ENCODE measurements at places on chromosomes 5 and 9.
A peak's percentile ranks its signal among the peaks of the same experiment; 100 is the strongest.

DNA sequence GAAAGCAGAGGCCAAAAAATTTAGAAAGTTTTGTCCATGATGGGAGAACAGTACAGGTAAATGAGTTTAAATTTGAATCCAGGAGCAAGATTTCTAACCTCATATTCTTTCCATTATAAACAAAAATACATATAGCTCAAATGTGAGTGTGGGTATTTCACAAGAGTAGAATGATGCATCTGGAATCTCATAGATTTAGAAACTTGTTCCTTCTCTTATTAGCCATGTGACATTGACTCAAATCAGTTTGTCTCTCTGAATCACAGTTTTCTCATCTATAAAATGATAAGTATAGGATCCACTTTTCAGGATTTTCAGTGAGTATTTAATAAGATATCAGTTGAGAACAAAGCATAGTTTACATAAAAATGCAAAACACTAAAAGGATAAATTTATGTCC is 436.3 kb upstream of the PAPPA start:
- no peak for DNase-seq
- H3K27ac ChIP-seq: no peak overlapping the region
- no peaks in the 10 kb centered on the region for H3K36me3 ChIP-seq
- no peaks in the 10 kb centered on the region for H3K4me1 ChIP-seq
- H3K4me3 ChIP-seq: no peak overlapping the region

- no peak for DNase-seq
- no peaks in the 10 kb centered on the region for H3K4me1 ChIP-seq
- H3K27ac ChIP-seq: no peak overlapping the region
- peaks cover 17% of the 10 kb centered on the region for H3K27me3 ChIP-seq
Measured at GRCh38 chr5:74052441-74053221, 426.6 kb downstream of the ARHGEF28 start.

GRCh38 chr5:131209506-131210150 is 38.9 kb downstream of the LYRM7 start:
- H3K36me3 ChIP-seq: peaks cover 10% of the 10 kb centered on the region
- no peaks in the 10 kb centered on the region for H3K27me3 ChIP-seq
- peak overlapping the region; percentile 84 for H3K4me3 ChIP-seq
- peaks cover 48% of the 10 kb centered on the region for H3K4me1 ChIP-seq

DNA sequence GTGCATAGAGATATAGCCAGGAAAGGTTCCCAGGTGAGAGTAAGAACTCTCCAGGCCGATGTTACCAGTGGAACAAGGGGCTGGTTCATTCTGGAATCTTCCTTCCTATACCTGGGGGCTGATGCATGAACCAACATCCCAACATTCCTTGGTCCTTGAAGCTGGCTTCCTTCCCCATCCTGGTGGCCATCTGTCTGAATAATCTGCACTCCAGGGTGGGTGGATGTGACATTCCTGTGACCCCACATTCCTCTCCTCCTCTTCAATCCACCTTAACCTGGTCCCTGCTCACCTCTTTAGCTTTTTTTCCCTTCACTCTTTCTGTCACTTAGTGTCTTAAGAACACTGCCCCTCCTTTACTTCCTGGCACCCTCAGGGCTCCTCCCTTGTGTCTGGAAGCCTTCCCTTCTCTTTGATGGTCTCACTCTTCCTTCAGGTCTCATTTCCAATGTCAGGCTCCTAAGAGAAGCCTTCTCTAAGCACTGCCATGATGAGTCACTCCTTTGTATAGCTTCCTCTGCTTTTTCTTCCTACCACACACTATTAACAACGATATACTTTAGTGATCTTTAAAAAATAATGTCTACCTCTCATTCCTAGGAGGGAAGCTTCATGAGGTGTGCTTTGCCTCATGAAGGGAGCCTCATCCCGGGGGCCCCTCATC is 80.3 kb downstream of the BOD1 start:
- no peaks in the 10 kb centered on the region for H3K36me3 ChIP-seq
- H3K4me3 ChIP-seq: no peak overlapping the region
- no peaks in the 10 kb centered on the region for H3K27me3 ChIP-seq
- DNase-seq: no peak
- H3K4me1 ChIP-seq: peaks cover 2% of the 10 kb centered on the region
- no peak overlapping the region for H3K27ac ChIP-seq

DNA sequence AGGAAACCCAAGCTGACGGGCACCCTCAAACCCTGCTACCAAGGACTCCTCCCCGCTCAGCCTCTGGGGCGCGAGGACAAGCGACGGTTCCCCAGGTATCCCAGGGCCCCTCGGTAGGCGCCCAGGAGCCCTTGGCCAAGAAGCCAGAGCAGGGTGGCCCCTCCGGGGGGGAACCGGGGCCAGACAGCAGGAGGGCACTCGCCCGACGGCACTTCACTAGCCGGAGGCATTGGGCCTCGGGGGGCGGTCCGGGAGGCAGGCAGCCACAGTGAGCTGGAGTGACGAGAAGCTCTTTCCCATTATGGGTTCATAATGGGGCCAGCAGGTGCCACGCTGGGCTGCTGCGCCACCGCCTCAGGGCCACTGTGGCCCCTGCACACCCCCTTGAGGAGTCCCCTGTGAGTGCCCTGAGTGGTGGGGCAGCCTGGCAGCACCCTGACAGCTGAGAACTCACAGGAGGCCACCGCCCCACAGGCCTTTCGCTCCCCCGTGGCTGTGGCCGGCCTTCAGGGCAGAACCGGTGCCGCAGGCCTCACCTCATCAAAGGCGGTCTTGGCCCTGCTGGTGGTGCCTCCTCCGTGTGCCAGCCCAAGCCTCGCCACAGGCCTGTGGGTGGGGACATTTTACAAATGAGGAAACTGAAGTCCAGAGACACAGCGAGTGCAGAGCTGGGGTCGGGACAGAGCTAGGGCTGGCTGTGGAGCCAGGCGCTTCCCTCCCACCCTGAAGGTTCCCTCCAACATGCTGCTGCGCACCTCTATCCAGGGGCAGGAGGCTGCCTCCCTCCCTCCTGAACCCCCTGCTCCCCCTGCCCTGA is 68.7 kb downstream of the PSMB7 start:
- H3K4me1 ChIP-seq: no peaks in the 10 kb centered on the region
- H3K27me3 ChIP-seq: no peaks in the 10 kb centered on the region
- peaks cover 10% of the 10 kb centered on the region for H3K36me3 ChIP-seq
- H3K4me3 ChIP-seq: no peak overlapping the region

DNA sequence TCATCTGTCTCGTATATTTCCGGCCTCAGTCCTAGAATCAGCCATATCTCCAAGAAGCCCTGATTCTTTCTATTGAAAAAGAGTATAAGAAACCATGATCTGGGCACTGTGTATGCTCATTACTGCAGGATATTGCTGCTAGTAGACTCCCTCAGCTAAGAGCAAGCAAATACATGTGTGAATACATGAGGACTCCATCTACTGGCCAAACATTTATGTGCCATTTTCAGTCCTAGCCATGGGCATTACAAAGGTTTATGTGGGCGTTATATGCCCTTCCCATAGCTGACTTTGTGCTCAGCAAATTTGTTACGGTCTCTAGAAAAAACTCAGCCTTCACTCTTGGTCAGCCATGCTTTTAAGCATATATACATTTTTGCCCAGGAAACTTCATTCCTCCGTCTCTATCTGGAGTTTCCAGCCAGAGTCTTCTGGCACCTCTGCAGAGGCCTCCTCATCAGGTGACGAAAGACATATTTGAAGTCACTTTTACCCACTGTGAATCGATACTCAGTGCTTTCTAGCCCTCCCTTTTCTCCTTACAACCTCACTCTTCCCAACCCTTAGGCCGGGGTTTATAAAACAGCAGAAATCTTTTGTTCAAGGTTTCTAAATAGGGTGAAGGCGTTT is 1495.6 kb upstream of the CDH6 start:
- DNase-seq: no peak
- no peaks in the 10 kb centered on the region for H3K4me1 ChIP-seq
- H3K27ac ChIP-seq: no peak overlapping the region
- no peak overlapping the region for H3K4me3 ChIP-seq
- no peaks in the 10 kb centered on the region for H3K27me3 ChIP-seq

- H3K27ac ChIP-seq: peak overlapping the region; percentile 73
- DNase-seq: peak; percentile 55
- H3K36me3 ChIP-seq: no peaks in the 10 kb centered on the region
Measured at GRCh38 chr9:129270205-129270604, 92.1 kb upstream of the IER5L start.

DNA sequence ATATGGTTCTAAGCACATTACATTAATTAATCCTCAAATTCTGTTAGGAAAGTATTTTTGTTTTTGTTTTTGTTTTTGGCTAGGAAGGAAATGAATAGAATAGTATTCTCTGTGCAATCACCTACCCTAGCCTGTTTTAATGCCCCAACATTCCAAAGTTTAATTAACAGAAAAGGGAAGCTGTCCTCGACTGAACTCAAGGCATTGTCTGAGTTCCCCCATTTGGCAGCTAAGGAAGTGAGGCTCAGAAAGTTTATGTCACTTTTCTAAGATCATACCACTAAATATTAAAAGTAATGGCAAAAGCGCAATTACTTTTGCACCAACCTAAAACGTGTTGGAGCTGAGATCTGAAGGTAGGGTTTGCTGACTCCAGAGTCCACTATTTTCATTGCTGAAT is 59.8 kb downstream of the FGF1 start:
- no peak for DNase-seq
- H3K4me3 ChIP-seq: no peak overlapping the region
- H3K4me1 ChIP-seq: no peaks in the 10 kb centered on the region
- no peaks in the 10 kb centered on the region for H3K36me3 ChIP-seq

GRCh38 chr9:120946259-120946658 is 19.7 kb upstream of the TRAF1 start:
- H3K27me3 ChIP-seq: no peaks in the 10 kb centered on the region
- no peaks in the 10 kb centered on the region for H3K36me3 ChIP-seq
- no peak for DNase-seq
- H3K4me1 ChIP-seq: no peaks in the 10 kb centered on the region

- H3K36me3 ChIP-seq: peaks cover 30% of the 10 kb centered on the region
- no peaks in the 10 kb centered on the region for H3K27me3 ChIP-seq
- no peak overlapping the region for H3K4me3 ChIP-seq
- peaks cover 13% of the 10 kb centered on the region for H3K4me1 ChIP-seq
Measured at GRCh38 chr9:113160571-113160970, 9.8 kb downstream of the SLC31A2 start.

DNA sequence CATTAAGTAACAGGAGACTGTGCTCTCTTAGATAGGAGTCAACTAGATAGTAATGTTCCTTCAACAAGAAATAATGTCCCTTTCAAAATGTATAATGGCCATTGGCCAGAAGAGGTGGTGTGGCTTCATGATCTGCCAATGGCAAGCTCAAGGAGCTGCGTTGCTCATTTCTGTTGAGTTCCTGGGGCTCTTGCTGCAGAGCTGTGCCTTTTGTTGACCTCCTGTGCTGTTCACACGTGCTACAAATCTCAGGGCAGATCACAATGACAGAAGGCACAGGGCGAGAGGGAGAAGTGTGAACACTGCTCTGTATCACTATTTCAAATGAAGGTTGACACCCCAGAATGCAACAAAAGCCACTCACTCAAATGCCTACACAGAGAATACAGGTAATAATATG is 16.0 kb upstream of the TBC1D2 start:
- no peaks in the 10 kb centered on the region for H3K36me3 ChIP-seq
- DNase-seq: no peak
- H3K4me1 ChIP-seq: no peaks in the 10 kb centered on the region
- H3K27me3 ChIP-seq: peaks cover 47% of the 10 kb centered on the region
- no peak overlapping the region for H3K4me3 ChIP-seq

DNA sequence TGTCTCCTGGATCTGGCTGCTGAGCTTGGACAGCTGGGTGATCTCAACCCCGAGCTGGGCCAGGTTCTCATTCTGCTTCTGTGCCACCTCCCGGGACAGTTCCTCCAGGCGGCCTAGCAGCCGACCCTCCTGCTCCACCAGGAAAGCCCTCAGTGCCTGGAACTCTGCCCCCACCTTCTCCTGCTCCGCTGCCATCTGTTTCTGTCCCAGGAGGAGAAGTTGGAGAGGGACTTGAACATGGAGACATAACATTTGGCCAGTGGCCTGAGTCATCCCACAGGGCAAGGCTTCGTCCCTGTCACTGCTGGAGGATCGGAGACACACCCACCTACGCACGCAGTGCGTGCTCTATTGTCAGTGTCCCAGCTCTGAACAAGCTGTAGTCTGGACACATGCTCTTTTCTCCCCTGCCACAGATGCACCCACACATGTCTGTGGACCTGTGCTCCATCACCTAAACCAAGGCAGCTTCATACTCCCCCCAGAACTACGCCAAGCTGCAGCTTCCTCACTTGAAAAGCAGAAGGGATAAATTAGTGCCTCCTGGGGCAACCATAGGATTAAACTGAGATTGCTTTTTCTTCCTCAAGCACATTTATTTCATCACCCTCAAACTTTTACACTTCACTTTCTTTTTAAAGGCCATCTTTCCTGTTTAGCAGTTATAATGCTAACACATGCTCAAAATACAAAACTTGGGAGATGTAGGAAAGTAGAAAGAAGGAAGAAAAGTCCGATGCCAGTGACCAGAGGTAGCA is 4.9 kb downstream of the TRIM7 start:
- H3K36me3 ChIP-seq: peaks cover 2% of the 10 kb centered on the region
- peaks cover 33% of the 10 kb centered on the region for H3K27me3 ChIP-seq
- DNase-seq: no peak
- no peak overlapping the region for H3K4me3 ChIP-seq

DNA sequence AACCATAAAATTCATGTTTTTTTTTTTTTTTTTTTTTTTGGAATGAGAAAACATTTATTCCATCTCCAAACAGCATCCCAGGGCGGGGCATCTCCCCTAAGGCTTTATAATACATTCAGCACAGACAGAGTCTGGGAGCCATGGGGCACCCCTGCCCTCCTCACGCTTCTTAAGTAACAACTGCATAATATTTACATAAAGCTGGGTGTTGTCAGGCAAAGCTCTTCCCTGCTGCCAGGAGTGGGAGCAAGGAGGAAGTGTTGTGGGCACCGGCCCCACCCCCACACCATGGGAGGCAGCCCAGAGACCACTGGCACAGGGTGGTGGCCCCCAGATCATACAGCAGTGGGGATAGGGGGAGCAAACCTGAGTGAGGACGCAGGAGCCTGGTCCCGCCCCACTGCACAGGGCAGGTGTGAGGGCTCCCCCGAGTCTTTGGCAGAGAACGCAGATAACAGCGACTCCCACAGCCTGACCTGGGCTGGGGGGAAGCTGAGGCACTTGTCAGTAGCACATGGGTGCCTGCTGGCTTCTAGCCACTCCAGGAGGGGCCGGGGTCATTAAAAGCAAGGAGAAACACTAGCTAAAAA is 86.1 kb upstream of the CEP78 start:
- no peak for DNase-seq
- H3K4me1 ChIP-seq: peaks cover 3% of the 10 kb centered on the region
- H3K27ac ChIP-seq: no peak overlapping the region
- no peak overlapping the region for H3K4me3 ChIP-seq
- H3K36me3 ChIP-seq: peaks cover 2% of the 10 kb centered on the region
- H3K27me3 ChIP-seq: peaks cover 9% of the 10 kb centered on the region

GRCh38 chr5:143659599-143660238 is 152.2 kb upstream of the HMHB1 start:
- no peak overlapping the region for H3K27ac ChIP-seq
- no peaks in the 10 kb centered on the region for H3K36me3 ChIP-seq
- H3K4me3 ChIP-seq: no peak overlapping the region
- no peak for DNase-seq
- peaks cover 8% of the 10 kb centered on the region for H3K27me3 ChIP-seq

DNA sequence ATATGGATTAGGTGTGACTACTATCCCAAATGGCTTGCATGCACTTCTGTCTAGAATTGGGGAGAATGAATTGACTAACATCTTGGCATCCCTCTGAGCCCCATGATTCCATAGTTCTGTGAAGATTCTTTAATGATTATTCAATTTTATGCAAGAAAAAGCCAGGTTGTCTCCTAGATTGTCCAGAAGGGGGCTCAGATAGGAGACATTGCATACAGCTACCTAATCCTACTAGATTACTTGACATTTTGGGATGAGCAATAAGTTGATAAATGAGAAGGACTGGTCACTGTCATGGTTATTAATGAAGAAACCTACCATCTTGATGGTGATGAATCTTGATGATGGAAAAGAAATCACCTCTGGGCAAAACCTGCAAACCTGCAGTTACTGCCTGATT is 117.0 kb downstream of the CARTPT start:
- no peak overlapping the region for H3K4me3 ChIP-seq
- no peaks in the 10 kb centered on the region for H3K4me1 ChIP-seq
- no peaks in the 10 kb centered on the region for H3K36me3 ChIP-seq
- no peaks in the 10 kb centered on the region for H3K27me3 ChIP-seq
